ENCODE measurements at places on chromosomes 7 and 10. TPM values are rescaled to one million over a fixed set of nuclear protein-coding genes. Genes with fewer than 3 reads are reported as not detected.

DNA sequence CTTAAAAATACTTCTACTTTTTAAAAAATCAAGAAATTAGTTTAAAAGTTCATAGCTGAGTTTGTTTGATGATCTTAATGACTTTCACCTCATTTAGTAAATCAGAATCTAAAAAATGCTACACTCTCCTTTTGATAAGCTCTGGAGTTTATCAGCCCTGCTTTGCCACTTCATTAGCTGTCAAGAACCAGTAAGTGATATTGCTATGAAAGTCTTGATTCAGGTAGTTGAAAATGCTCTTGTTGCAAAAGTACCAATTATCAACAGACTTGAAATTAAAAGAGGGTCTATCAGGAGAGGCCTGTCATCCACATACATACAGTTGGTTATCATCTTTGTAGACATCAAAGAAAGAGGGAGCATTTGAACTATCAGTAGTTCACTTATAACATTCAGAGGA is 41.6 kb downstream of the SEMA3A start:
- no peak for DNase-seq

DNA sequence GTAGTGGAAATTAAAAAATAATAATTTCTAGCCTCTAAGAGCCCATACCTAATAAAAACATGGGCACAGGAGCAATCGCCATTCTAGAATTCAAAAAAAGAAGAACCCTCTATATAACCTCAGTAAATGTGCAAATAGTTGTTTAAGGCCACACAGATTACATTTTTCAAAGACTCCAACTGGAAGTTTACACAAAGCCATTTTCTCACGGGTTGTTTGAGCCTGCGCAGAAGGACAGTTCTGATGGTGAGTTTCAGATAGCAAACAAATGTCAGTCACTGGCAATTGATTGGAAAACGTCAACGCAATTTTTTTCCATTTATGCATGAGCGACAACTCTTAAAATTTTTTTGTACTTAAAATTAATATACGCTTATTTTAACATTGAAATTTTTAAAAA is 23.0 kb upstream of the ELMO1 start:
- DNase-seq, result no peak

DNA sequence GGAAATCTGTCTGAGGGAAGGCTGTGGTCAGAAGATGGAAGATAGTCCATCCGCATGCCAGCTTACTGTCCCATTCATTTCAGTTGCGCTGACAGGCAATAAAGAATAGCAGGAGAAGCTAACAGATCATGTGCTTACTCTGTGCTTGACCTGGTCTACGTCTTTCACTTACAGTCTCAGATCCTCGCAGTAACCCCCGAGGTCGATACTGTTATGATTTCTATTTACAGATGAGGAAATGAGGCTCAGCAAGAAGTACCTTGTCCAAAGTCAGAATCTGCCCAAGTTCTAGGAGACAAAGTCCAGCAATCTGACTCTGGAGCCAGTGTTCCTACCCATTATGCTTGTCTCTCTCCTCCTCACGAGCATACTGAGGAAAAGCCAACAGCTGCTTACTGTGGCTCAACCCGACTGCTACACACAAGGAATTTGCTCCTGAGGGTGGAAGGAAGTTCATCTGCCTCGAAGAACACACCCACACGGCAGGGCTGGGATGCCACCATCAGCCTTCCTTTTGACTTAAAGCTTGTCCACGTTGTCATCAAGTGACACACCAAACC is 74.2 kb downstream of the MINPP1 start:
- no peak for DNase-seq

DNA sequence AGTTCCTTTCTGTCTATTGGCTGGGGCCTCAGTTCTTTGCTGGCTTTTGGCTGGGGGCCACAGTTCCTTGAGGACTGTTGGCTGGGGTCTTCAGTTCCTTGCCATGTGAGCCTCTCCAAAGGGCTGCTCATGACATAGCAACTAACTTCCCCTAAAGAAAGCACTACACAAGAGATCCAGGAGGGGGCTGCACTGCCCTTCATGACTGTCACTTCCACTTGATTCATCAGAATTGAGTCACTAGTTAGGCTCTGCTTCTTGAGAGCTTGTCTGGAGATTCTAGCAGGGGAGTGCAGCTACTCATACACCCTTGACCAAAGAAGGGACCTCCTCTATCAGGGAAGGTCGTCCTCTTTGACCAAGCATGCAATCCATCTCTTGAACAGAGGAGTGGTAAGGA is 38.0 kb upstream of the MKX start:
- DNase-seq, result peak; percentile 23

The CCDC172 gene
- polyA plus RNA-seq, result not detected

DNA sequence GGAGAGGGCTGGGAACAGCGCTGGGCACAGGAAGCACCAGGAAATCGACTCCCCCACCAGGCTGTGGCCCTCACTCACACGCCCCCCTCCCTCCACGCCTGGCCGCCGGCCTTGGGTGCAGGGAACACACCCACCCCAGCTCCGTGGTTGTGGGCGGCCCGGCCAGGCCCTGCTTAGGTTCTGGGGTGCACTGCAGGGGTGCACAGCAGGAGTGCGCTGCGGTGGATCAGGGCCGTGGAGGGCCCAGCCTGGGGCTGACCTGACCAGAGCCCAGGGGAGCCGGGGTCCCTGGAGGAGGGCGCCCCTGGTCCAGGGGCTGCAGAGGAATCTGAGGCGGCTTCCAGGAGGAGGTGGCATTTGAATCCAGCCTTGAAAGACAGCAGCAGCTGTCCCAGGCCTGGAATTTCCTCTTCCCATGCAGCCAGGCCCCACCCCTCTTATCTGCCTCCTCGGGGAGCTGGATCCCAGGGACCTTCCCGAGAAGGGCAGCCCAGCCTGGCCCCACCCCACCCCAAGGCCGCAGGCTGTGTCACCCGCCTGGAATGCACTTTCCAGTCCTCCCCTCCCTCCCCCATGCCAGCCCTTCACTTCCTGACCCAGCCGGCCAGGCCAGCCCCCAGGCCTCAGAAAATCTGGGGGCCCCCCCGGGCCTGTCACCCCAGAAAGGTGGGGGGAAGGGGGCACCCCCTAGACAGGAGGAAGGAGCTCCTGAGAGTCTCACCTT is 18.4 kb upstream of the PDGFA start:
- peak; percentile 81 for DNase-seq

- DNase-seq, result no peak
Measured at GRCh38 chr10:48456361-48456804, 148.5 kb downstream of the ARHGAP22 start.

- DNase-seq, result no peak
Measured at GRCh38 chr7:102933763-102934162, 21.0 kb downstream of the LRRC17 start.

The PRSS37 gene
- not detected for polyA plus RNA-seq

The GPR146 gene
- 15.9 TPM for polyA plus RNA-seq

- no peak for DNase-seq
Measured at GRCh38 chr7:96624954-96625353, 84.7 kb downstream of the SEM1 start.

- no peak for DNase-seq
Measured at GRCh38 chr7:3187444-3188040, 113.5 kb upstream of the SDK1 start.

The ARPC1B gene
- 72.9 TPM for polyA plus RNA-seq

GRCh38 chr10:118592675-118593330 is 2.6 kb downstream of the PRLHR start:
- DNase-seq, result no peak
